ENCODE measurements at places on chromosomes 1 and 21.

- DNase-seq, result no peak
Observed at GRCh38 chr21:45602106-45602505, 41.4 kb upstream of the PCBP3 start.

- no peak for DNase-seq
Observed at GRCh38 chr21:26123012-26123411, 47.6 kb downstream of the APP start.

- no peak for DNase-seq
Observed at GRCh38 chr1:156337052-156337887, 822 bp downstream of the CCT3 start.

- DNase-seq, result peak; percentile 52
Observed at GRCh38 chr1:5509664-5510452, 482.4 kb downstream of the NPHP4 start.

DNA sequence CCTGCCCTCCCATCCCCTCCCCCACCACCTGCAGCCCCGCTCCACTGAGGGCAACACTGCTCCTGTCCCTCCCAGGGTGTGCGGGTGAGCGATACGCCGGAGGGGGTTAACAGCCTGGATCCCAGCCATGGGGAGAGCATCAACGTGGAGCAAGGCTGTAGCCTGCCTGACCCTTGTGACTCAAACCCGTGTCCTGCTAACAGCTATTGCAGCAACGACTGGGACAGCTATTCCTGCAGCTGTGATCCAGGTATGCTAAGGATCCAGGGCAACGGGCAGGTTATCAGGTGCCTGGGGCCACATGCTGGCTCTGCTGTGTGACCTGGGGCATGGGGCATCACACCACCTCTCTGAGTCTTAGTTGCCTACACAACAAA is 15.0 kb downstream of the CELSR2 start:
- no peak for DNase-seq

- no peak for DNase-seq
Observed at GRCh38 chr1:65904681-65905083, 112.0 kb downstream of the PDE4B start.
